ENCODE measurements at places on chromosomes 3 and 15.

DNA sequence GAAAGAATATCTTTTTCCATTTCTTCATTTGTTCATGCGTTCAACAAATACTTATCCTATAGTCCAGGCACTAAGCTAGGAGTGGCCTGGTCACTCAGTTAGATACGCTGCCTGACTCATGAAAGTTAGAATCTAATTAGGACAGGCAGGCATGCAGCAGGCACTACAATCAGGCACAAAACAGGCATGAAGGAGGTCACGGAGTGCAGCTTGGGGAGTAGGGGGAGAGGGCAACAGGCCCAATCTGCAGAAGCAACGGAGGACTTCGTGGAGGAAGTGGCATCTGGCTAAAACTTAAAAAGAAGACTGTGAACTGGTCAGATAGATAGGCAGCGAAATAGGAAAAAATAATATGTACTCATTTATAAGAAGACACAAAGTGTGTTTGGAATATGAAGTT is 420.9 kb downstream of the MAGI1 start:
- DNase-seq, result no peak

GRCh38 chr15:99187936-99188335 is 61.4 kb downstream of the TTC23 start:
- peak; percentile 51 for DNase-seq

GRCh38 chr15:95162069-95162468 is 930.7 kb downstream of the MCTP2 start:
- no peak for DNase-seq

- DNase-seq, result no peak
Observed at GRCh38 chr3:122886946-122887345, 92.1 kb downstream of the SLC49A4 start.

GRCh38 chr3:16486201-16486600 is 27.3 kb downstream of the RFTN1 start:
- no peak for DNase-seq

- DNase-seq, result no peak
Observed at GRCh38 chr3:20105513-20106280, 65.5 kb downstream of the KAT2B start.

DNA sequence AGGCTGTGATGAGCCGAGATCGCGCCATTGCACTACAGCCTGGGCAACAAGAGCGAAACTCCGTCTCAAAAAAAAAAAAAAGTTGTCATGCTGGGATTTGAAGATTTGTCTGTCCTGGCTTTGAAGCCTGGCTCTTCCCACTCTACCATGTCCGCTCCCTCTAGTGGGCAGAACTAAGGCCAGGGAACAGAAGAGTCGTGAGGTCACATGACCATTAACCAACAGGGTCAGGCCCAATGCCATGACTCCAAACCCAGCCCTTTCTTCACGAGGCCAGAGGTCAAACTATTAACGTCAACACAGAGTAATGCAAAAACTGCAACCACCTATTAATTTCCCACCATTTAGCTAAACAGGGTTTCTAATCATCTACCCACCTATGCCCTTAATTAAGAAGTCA is 212.1 kb downstream of the ADAMTS17 start:
- DNase-seq, result no peak

DNA sequence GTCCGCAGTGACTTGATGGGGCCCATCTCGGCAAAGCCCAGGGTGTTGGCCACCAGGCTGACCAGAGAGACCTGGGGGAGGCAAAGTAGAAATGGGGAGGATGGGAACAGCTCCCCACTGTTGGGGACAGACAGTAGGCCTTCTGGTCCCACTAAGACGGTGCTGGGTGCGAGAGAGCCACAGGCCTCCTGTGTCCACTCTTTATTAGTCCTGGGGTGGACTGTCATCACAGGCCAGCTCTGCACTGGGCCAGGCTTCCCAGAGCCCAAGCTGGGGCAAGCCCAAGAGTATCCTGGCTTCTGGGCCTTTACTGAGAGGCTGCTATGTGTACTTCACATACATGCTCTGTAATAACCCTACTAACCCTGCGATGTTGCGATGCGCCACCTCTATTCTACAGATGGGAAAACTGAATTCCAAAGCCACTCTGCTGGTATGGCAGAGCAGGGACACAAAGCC is 66.4 kb downstream of the EXOG start:
- no peak for DNase-seq

DNA sequence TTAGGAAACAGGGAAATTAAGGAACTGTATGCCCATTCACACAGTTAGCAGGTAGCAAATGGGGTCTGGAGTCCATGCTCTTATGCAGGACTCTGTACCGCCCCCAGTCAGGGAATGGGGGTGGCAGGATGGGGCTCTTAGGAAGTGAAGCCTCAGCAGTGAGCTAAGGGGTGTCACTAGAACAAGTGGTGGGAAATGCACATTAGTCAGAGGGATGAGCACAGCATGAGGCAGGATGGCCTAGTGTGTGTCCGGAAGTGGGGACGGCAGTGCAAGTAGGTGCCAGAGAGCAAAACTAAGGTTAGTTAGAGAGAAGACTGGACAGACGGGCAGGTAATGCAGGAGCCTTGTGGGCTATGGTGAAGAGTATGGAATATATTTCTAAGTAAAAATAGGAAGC is 60.7 kb downstream of the ST3GAL6 start:
- no peak for DNase-seq

DNA sequence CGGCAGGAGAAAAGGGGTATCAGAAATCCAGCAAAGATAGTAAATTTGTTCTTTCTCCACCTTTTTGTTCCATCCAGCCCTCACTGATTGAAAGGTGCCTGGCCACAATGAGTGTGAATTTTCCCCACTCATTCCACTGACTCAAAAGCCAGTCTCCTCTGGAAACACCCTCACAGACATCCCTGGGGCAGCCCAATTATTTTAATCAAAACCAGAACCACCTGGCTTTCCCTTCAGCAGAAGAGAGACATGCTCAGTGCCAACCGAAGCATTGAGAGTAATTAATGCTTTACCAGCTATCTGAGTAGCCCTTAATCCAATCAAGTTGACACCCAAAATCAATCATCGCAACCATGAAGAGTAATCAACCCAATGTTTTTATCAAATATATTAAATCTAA is 1129.6 kb upstream of the GBE1 start:
- DNase-seq, result no peak

DNA sequence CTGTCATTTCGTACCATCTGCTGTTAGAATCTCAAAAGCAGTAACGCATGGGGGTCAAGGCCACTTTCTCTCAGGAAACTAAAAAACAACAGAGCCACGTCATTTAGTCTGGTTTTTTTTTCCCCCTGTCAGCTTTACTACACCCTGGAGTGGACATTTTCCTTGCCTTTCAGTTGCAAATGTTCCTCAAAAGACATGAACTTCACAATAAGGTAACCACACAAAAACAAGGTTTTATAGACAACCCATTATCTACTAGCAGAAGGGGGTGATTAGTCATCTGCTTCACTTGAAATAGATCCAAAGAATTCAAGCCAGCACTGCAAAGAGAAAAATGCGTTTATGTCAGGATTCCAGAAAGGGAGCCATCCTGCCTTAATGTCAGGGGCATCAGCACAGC is 171.8 kb upstream of the CDIN1 start:
- DNase-seq, result peak; percentile 67

DNA sequence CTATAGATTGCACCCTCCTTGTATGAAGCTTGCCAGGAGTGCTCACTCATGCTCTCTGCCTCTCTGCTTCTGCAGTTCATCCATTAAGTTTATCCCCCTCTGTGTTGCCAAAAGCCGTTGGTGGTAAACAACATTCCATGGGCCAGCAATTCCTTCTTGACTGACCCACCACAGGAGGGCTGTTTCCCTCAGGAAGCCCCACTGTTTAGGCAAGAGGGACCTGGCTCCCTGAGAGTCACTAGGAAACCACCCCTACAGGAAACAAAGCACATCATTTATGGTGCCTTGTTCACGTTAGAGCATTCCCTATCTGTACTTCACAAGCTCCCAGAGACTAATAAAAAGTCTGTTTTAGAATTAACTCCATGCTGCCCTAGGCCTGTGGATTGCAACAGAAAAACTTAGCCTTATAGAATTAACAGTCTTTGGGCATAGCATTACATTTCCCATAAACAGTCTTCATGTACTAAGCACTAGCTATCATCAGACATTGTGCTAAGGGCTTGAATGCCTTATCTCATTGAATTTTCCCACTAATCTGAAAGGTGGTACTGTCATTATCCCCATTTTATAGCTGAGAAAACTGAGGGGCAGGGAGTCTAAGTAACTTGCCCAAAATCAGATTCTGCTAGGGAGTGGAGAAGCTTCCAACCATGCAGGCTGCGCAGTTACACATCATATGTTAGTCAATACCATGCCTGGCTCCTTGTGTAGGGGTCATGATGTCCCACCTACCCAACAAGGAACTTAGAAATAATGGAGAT is 149.9 kb downstream of the SHQ1 start:
- no peak for DNase-seq

- no peak for DNase-seq
Observed at GRCh38 chr3:159821110-159821509, 167.5 kb upstream of the IL12A start.

Measured in fibroblast of skin of left biceps (primary cell).